ENCODE measurements at places on chromosomes 1 and 21.
A peak's percentile ranks its signal among the peaks of the same experiment; 100 is the strongest.

DNA sequence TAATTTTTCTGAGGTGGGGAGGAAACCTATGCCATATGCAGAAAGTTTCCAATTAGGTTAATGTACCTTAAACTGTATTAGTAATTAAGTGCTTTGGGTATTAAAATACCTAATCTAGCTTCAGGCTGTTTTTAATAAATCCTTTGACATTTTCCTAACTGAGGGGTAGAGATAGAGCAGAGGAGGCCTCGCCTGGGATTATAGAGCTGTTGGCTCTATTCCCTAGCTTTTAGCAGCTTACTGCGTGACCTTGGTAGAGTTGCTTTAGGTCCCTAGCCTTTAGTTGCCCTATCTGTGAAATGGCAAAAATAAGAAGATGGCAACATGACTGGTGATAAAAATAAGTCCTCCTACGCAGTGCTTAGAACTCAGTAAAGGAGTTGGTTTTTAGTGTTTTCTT, 621.0 kb downstream of the LMO4 start:
- no peak for DNase-seq

DNA sequence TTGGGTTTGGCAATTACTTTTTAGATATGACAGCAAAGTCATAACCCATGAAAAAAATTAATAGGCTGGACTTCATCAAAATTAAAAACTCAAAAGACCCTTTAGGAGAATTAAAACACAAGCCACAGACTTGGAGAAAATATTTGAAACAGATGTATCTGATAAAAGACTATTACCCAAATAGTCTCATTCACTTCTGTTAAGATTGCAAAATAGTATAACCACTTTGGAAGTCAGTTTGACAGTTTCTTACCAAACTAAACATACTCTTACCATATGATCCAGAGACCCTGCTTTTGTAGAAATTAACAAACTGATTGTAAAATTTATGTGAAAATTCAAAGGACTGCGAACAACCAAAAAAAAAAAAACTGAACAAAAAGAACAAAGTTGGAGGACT, 32.5 kb upstream of the SLC44A3 start:
- DNase-seq, result no peak

DNA sequence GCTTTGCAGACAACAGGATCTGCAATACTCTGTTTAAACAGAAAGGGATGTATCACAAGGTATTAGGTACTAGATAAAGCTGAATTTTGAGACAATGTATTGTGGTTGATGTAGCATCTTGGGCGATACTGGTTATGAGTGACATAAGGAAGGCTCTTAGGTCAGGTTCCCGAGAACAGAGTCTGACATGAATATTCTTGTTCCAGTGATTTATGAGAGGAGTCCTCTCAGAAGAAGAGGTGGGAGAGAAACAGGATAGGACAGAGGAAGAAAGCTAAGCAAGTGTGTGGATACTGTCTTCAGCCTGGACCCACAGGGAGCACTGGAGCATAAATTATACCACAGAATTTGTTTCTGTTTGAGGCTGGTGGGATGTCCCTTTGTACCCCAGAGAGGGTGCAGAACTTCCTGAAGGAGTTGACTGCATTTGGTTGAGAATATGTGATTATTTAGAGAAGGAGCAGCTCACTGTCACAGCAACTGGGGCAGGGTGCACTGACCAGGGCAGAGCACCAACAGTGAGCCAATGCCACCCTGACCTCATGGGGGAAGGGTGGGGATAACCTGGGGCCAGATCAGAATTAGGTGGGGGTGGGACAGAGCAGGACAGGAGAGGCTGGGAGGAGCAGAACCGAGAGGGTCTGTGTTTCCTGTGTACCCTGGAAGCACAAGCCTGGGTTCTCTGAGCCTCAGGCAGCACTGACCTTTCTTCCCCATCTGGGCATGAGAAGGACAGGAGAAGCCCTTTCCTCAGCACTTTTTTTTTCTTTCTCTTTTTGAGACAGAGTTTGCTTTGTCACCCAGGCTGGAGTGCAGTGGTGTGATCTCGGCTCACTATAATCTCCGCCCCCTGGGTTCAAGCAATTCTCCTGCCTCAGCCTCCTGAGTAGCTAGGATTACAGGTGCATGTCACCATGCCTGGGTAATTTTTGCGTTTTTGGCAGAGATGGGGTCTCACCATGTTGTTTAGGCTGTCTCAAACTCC, 36.3 kb upstream of the SLC6A9 start:
- DNase-seq, result no peak

GRCh38 chr1:1435106-1435903, at the start of gene VWA1:
VWA1 (plus strand) TSS chr1:1435690; CDS start chr1:1435749, 59 bp downstream.
- peak; percentile 80 for DNase-seq

- DNase-seq, result no peak
Observed at GRCh38 chr1:9438431-9439073, 100.7 kb upstream of the SLC25A33 start.

DNA sequence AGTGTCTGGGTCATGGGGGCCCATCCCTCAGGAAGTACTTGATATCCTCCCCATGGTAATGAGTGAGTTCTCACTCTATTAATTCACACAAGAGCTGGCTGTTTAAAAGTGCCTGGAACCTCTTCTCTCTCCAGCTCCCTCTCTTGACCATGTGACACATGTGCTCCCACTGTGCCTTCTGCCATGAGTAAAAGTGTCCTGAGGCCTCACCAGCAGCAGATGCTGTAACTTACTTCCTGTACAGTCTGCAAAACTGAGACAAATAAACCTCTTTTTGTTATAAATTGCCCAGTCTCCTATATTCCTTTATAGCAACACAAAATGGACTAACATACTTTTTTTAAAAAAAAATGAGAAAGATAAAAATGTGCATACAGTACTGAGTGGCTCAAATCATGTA, 24.0 kb downstream of the PUM1 start:
- no peak for DNase-seq

Data from activated T-cell treated with anti-CD3 and anti-CD28 coated beads, Interleukin-2, amount 50 U/mL, for 24 hours (primary cell).